Esophagus squamous epithelium (tissue), 5 donors: ENCODE measurements at places on chromosomes 7 and 10. TPM values are rescaled to one million over a fixed set of nuclear protein-coding genes. Genes with fewer than 3 reads are reported as not detected.

- peaks cover 57% of the 10 kb centered on the region for H3K4me1 ChIP-seq
- H3K27ac ChIP-seq, result no peak overlapping the region
- no peak for DNase-seq
- H3K4me3 ChIP-seq, result no peak overlapping the region
- no peaks in the 10 kb centered on the region for H3K27me3 ChIP-seq
Measured at GRCh38 chr10:125002423-125003145, 60.7 kb downstream of the ZRANB1 start.

DNA sequence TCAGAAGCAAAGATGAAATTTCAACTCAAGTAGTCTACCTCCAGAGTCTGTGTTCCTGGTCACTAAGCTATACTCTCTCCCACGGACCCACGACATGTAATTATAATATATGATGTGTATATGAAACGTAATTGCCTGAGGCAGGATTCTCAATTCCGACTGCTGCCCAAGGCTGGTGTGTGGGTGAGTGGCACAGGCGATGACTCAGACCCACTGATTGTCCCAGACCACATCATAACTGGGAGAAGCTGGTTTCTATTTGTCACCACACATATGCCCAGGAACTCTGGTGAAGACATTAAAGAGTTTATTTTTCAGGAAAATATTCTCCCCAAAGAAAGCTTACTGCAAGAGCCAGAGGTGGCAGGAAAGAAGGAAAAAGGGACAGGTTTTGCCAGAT is 219.3 kb downstream of the JAZF1 start:
- H3K4me3 ChIP-seq, result no peak overlapping the region
- no peaks in the 10 kb centered on the region for H3K27me3 ChIP-seq
- no peaks in the 10 kb centered on the region for H3K36me3 ChIP-seq
- no peak for DNase-seq

DNA sequence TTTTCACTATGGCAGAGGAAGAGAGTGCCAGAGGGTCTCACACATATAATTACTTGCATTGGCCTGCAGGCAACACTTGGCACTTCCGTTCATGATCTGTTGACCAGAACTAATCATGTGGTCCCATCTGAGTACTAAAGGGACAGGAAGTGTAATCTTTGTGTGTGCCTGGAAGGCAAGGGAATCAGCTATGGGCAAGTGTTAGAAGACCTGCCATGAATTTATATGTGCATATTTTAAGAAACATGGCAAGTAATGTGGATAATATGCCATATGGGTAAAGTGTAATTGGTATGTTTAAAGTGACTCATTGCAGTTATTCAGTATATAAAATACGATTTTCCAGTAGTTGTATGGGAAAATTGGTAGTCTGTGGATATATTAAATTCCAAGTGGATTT is 46.1 kb downstream of the CCSER2 start:
- peaks cover 7% of the 10 kb centered on the region for H3K4me1 ChIP-seq
- no peak for DNase-seq
- no peak overlapping the region for H3K27ac ChIP-seq
- no peaks in the 10 kb centered on the region for H3K27me3 ChIP-seq
- H3K4me3 ChIP-seq, result no peak overlapping the region
- H3K36me3 ChIP-seq, result peaks cover 40% of the 10 kb centered on the region

RELN gene
- total RNA-seq, result 0.68 TPM

VSTM4 gene
- 1.1 TPM for total RNA-seq

DNA sequence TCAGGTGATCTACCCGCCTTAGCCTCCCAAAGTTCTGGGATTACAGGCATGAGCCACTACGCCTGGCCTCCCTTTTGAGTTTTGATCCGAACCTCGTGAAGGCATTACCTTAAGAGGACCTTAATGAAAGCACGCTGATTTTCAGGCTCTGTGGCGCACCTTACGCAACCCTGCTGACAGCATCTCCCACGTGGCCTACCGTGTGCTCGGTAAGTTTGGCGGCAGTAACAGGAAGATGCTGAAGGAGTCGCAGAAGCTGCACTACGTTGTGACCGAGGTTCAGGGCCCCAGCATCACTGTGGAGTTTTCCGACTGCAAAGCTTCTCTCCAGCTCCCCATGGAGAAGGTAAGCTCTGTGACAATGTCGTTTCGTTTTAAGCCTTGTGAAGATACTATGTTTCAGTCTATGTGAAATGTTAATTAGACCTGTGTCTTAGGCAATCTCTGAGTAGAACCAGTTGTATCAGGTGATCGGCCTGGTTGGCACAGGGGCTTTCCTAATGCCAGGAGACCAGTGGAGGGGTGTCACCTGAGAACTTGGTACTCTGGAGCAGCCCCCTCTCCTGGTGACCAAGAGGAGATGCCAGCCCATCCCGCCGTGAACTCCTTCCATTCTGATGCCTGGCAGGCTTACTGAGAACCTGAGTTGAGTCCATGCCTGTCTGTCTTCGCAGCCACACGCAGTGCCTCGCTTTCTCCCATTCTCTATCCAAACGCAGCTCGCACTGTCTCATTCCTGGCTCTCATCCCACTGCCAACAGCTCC is 43.5 kb downstream of the TRRAP start:
- no peaks in the 10 kb centered on the region for H3K4me1 ChIP-seq
- peaks cover 100% of the 10 kb centered on the region for H3K36me3 ChIP-seq
- no peak overlapping the region for H3K4me3 ChIP-seq

GRCh38 chr7:84271543-84271942 is 77.0 kb upstream of the SEMA3A start:
- no peak for DNase-seq
- H3K27me3 ChIP-seq, result no peaks in the 10 kb centered on the region
- H3K4me3 ChIP-seq, result no peak overlapping the region
- no peaks in the 10 kb centered on the region for H3K36me3 ChIP-seq
- no peak overlapping the region for H3K27ac ChIP-seq

- H3K4me1 ChIP-seq, result peaks cover 86% of the 10 kb centered on the region
- H3K27ac ChIP-seq, result peak overlapping the region; percentile 86
- no peak overlapping the region for H3K4me3 ChIP-seq
Measured at GRCh38 chr10:71981876-71982230, 17.7 kb downstream of the CHST3 start.

PLXNA4 gene
- 7.1 TPM for total RNA-seq

- no peaks in the 10 kb centered on the region for H3K27me3 ChIP-seq
- peaks cover 6% of the 10 kb centered on the region for H3K36me3 ChIP-seq
- DNase-seq, result no peak
- H3K4me3 ChIP-seq, result no peak overlapping the region
- no peaks in the 10 kb centered on the region for H3K4me1 ChIP-seq
Measured at GRCh38 chr10:74238031-74238431, 87.0 kb downstream of the ADK start.

- no peak overlapping the region for H3K27ac ChIP-seq
- H3K4me3 ChIP-seq, result no peak overlapping the region
- H3K36me3 ChIP-seq, result no peaks in the 10 kb centered on the region
- DNase-seq, result no peak
- no peaks in the 10 kb centered on the region for H3K4me1 ChIP-seq
- no peaks in the 10 kb centered on the region for H3K27me3 ChIP-seq
Measured at GRCh38 chr10:51567271-51567670, 132.1 kb downstream of the CSTF2T start.

WDFY4 gene
- total RNA-seq, result 0.61 TPM
